ENCODE measurements at places on chromosomes 5 and 9. TPM values are rescaled to one million over a fixed set of nuclear protein-coding genes. Genes with fewer than 3 reads are reported as not detected.

DNA sequence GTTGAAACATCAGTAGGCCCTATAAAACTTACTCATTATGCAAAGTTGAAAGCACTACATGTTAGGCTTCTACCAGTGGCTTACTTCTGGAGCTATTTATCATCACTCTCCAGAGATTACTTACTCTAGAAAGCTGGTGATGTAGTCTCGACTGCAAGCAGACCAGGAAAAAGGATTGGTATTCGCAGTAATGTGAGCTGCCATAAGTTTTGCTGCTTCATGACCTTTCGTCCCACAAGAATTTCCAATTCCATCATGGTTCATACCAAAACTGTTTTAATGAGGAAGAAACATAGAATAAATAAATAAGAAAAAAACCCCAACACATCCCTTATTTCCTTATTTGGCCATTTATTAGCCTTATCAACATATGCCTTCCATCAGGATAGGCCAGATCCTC, 181.9 kb downstream of the ADAMTS6 start:
- peak; percentile 54 for DNase-seq

GRCh38 chr5:95729115-95730010, 1.8 kb upstream of the RHOBTB3 start:
- DNase-seq = no peak

DNA sequence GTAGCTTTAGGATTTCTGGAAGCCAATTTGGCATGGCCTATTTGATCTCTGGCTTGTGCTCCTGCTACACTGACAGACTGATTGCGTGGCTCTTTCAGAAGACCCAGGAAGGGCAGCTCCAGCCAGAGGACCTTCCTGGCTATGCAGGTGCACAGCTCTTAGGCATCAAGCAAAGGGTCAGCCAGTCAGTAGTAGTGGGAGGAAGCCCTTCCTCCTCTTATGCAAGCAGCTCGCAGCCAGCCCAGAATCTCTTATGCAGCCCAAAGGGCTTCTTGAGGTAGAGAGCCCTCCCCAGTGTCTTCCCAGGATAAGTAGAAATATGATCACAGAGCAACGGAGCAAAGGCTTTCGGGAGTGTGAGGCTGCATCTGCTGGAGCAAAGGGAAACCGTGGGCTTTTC, 43.2 kb downstream of the SLC36A1 start:
- DNase-seq = no peak

- no peak for DNase-seq
Observed at GRCh38 chr9:36976371-36977030, 57.6 kb downstream of the PAX5 start.

DNA sequence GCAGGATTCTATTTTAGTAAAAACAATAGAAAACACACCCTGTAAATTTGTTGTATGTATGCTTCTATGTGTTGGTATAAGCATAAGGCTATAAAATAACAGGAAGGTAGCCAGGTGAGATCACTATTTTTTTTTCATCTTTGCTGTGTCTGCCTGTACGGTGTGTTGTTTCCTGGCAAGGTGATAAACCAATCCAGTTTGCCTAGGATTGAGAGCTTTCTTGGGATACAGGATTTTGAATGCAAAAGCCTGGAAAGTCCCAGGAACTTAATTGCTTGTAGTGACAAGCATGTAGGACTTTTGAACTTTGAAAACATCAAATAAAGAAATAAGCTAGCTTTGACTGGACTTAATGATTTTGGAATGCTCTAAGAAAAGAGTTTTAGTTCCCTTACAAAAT, 83.3 kb upstream of the RORB start:
- DNase-seq = no peak

DNA sequence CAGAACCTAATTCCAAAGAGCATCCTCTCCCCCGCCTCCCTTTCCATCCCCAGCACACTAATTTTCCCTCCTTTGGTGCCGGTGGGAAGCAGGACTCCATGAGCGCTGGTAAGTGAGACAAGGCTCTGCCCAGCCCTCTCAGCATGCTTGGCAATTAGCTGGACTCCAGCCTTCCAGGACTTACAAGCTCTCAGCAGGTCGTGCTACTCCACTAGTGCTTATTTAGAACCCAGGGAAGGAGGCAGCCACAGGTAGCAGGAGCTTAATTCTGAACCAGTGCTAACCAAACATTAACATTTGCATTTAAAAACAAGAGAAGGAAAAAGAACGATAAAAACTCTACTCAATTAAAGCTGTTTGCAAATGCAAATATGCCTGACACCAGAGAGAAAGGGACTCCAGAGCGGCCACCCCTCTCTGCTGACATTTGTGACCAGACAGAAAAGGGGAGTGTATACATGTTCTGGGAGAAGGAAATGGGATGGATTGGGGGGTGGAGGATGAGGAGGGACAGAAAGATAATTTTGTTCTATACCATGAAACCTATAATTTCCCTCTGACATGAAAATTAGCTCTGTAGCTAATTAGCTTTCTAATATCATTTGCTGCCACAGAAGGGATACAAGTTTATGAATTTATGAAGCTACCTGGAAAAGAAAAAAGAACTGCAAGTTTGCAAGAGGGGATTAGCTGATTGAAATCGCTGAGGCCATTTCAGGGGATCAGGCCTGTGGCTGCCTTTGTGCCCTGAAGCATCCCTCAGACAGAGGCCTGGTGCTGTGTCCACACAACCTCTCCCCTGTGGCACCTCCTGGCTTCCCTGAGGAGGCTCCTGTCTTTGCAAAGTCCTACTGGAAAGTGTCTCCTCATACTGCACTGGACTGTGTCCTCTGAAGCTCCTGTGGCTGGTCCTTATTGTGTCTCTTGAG, 266.3 kb downstream of the SEC61B start:
- no peak for DNase-seq

GRCh38 chr9:26870292-26870691, 22.3 kb downstream of the CAAP1 start:
- DNase-seq = no peak

DNA sequence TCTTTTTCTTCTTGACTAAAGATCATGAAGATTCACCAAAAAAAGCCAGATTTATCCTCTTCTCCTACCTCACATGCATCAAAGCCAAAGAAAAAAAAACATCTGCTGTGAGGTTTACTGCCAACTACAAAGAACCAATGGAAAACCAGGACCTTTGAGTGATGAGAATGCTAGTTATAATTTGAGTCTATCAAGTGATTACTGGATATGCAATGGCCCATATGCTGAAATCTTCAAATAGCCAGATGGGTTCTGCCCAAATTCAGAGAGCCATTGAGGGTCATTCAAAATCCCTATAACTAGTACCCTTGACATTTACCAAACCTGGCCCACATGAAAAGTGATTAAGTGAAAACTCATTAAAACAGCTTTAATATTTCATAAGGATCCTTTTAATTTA, 78.4 kb upstream of the ACO1 start:
- no peak for DNase-seq

DNA sequence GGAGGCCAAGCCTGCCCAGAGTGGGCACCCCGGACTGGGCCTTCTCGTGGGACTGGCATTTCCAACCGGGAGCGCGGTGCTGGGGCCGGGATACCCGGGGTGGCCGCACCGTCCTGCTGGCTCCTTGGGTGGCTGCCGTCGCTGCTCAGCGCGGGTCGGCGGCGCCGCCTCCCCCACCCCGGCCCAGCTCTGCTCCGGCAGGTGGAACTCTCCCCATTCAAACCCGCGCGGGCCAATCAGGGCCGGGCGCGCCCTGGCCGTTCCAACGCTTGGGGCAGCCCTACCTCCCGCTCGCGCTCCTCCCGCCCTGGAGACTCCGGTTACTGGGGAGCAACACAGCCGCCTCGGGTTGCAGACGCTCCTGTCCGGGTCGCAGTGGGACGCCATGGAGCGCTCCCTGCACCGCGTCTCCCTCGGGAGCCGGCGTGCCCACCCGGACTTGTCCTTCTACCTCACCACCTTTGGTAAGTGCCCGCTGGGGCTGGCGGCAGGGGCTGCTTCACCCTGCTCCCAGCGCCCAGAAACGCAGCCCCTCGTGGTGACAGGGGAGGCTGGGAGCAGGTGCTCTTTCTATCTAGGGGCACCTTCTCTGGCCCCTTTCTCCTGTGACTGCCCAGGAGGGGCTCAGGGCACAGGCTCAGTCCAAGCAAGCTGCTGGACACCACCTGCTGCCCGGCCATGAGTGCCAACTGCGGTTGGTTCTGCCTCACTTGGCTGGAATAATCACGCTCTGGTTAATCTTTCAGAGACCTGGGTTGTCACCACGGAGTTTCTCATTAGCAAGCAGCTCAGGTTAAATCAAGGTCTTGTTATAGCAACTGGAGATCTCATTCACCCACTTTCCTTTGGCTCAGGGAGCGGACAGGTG, at the start of gene RGS3:
TSS of gene RGS3 (plus strand) at position 310 of the 868 bp plus-strand sequence. CDS start at position 386, 76 bp downstream.
- no peak for DNase-seq

DNA sequence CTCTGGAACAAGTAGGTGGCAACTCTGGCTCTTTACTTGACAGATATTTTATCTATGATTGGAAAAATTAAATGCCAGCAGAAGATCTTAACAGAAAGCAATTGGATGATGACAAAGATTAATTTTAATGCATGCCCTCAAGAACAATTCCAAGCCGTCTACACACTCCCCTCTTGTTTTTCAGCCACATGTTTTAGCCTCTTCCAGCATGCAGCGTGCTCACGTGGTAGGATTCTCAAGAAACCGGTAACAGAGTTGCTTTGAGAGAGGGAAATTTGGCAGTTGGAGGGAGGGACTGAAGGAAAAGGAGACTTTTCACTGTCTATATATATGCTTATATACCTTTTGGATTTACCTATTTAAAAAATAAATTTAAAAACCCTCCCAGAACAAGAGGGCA, 48.3 kb upstream of the FANCC start:
- no peak for DNase-seq

Gene IL3
- not detected for total RNA-seq

DNA sequence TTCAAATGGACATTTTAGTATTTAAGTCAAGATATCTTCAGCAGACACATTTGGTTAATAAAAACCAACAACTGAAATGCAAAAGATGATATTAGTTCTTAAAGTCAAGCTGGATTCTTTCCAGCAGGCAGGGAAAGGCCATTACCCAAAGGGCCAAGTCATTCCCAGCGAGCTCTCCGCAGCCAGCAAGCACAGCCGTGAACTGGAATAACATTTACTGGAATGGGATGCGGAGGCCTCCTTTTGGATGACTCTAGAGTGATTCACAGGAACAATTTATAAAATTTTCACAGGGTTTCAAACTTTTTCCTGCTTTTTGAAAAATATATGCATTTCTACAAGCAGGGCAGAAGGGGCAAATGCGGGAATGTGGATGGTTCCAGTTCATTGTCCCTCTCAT, 76.6 kb upstream of the DAB2 start:
- DNase-seq = peak; percentile 62

Gene TRAF1
- 0.86 TPM for total RNA-seq

GRCh38 chr5:884345-885126, 8.1 kb downstream of the BRD9 start:
- no peak for DNase-seq

GRCh38 chr5:35197351-35197750, 32.9 kb downstream of the PRLR start:
- DNase-seq = no peak

DNA sequence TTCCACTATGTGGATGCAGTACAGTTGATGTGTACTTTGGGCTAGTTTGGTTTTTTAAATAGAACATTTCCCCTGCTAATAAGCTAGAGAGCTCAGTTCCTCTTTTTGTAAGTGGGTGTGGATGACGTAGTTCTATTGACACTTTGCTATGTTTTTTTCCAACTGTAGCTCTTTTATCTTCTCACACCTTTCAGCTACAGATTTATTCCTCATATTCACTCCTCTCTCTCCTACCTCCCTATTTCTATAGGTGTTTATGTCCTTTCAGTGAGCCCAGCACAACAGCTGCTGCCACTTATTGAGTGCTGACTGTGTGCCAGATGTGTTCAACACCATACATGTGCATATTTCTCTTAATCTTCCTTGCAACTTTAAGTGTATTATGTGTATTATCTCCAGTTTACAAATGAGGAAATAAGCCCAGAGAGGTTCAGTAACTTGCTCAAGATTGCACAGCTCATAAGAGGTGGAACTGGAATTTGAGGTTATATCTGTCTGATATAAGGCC, 215.7 kb downstream of the SEMA6A start:
- DNase-seq = no peak

- DNase-seq = no peak
Observed at GRCh38 chr9:123697686-123698085, 232.2 kb downstream of the DENND1A start.

DNA sequence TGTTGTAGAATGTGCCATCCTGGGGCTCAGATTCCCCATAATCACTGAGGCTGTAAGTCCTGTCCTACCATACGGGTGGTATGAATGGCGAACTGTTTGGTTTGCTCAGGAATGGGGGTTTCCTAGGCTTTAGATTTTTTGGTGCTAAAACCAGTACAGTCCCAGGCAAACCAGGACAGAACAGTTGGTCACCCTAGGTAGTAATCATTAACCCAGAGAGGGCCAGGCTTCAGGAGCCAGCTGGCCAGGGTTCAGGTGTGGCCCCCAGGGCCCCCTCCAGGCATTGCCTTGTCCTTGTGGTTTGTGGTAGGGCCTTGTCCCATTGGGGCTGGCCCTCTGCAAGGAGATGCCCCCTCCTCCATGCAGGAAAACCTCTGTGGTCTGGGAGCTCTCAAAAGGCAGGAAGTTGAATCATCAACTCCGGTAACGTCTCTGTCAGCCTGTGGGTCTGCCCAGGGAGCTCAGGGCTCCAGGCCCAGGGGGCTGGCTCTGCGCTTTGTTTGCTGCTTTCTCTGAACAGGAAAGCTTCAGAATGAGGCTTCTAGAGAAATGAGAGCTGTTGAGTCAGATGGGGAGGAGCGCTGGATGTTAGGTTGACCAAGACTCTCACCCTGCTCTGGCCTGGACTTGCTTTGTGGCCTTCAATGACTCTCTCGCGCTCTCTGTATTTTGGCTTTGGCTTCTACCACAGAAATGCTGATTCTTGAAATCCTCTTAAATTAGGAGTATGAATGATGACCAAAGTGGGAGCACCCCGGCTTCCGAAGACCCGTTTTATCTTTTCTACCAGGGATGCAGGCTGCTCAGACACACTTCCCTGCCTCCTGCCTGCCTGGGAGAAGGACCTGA, 22.2 kb upstream of the JADE2 start:
- peak; percentile 96 for DNase-seq

- peak; percentile 36 for DNase-seq
Observed at GRCh38 chr5:57693488-57694305, 211.1 kb upstream of the ACTBL2 start.

Gene PCDHB6
- total RNA-seq = under 0.01 TPM

DNA sequence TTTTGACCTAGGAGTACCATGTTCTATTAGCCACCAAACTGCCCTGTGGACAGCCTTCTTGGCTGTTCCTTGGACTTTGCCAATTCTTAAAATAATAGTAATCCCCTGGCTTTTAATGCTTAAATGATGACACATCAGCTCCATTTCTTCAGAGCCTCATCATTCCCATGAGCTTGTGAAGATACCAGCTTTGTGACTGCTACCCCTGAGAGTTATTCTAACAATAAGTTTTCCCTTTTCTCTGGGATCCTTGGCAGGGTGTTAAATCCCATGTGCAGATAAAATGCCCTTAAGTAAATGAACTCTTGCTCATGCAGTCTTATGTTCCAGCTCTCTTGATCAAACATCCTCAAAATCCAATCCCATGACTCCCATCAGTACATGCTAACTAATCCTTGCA, 415.3 kb downstream of the CETN3 start:
- no peak for DNase-seq

GRCh38 chr5:59081693-59082092, 498.8 kb downstream of the RAB3C start:
- peak; percentile 78 for DNase-seq

- no peak for DNase-seq
Observed at GRCh38 chr9:79812099-79812498, 240.3 kb downstream of the TLE4 start.

- no peak for DNase-seq
Observed at GRCh38 chr5:59955241-59955640, 61.7 kb upstream of the PDE4D start.

Gene GALNT10
- total RNA-seq = 57.7 TPM

- peak; percentile 85 for DNase-seq
Observed at GRCh38 chr9:111965566-111966019, 69.0 kb downstream of the UGCG start.

GRCh38 chr5:152425083-152425482, 20.0 kb upstream of the NMUR2 start:
- DNase-seq = no peak
